Osteoblast (primary cell): ENCODE measurements at places on chromosomes 4 and X. TPM values are rescaled to one million over a fixed set of nuclear protein-coding genes. Genes with fewer than 3 reads are reported as not detected.
A peak's percentile ranks its signal among the peaks of the same experiment; 100 is the strongest.

- no peak for DNase-seq
These were observed 198.9 kb upstream of the ARSJ start for GRCh38 chr4:114178392-114178791.

GRCh38 chr4:74932832-74933561 lies at the start of gene PARM1:
Gene PARM1, plus strand, starts transcription at chr4:74933116. Its CDS starts 212 bp downstream, at chr4:74933328.
- DNase-seq: peak; percentile 93

DNA sequence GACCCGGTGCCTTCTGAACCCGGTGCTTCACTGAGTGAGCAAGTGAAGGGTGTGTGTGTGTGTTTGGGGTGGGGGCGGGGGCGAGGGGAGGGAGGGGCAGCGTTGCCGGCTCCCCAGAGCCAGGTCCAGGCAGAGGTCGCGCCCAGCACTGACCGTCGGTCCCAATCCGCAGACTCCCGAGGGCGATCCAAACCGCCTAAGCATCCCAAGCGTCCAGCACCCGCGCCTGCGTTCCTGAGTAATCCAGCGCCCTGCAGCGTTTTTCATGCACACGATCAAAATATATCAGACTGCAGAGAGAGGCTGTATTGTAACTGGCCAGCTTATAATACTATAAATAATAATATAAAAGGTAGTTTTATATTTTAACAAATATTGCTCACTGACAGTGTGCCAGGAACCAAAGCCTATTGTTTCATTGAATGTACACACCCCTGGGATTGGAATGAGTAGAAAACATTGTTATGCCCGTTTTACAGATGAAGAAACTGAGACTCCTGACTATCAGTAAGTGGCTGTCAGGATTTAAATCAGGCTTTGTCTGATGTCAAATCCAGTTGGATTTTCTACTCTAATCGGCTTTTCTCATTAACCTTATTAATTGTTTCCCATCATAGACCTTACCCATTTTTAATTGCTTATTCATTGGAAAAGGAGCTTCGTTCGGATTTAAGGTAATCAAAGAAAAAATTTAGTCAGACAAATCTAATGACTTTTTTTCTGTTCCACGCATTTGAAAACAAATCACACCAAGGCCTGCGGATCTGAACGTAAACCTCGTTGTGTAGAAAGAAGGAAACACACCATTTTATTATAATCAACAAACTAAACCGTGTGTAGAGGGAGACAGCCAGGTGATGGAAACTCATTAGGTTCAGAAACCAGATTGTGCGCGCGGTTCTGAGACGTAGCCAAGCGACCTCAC lies 4.0 kb upstream of the NKX3-2 start:
- peak; percentile 86 for DNase-seq

DNA sequence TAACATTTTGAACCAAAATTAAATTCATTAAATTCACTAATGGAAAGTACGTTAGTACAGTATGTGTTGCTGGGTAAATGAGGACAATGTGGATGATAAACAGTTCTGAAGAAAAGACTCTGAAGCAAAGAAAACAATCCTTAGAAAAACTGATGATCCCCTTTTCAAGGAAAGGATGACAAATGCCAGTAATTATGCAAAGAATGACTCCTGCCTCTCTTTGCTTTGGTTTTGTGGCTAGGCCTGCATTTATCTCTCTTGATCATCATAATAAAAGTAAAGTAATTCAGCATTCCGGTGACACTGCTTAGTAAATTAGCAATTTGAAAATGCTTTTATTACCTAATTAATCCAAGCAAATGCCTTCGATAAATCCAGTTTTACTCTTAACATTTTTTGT lies 652.2 kb upstream of the DIPK2B start:
- peak; percentile 54 for DNase-seq

DNA sequence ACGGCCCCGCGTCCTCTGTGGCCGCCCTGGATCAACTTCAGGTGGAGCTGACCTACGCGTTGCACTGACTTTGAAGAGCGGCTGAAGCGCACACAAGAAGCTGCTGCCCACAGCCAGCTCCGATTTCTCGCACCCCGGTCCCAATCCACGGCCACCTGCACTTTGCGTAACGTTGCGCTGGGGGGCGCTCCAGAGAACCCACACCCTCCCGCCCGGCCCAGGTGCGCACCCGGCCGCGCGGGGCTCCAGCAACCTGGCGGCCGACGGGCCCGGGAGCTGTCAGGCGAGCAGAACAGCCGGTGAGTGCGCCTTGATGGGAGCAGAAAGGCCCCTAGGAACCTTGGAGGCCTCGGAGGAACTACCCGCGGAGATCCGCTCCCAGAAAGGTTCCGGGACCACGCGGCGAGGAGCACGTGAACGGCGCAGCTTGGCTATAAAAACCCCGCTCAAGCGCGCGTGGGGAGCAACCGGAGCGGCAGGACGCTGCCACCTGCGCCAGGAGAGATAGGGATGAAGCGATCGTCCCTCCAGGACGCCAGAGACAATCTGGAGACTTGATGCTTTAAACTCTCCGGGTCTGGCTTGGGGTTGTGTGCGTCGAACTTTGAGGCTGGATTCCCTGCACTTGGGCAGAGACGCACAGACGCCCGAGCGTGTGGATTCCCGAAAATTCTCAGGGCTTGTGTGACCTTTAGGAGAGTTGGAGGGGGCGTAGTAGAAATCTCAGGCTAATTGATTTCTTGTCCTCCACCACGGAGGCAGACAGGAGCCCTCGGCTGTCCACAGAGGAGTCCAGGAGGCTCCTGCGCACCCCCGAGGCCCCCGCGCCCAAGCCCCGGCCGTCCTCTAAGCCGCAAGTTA lies 591 bp upstream of the NWD2 start:
- no peak for DNase-seq

DNA sequence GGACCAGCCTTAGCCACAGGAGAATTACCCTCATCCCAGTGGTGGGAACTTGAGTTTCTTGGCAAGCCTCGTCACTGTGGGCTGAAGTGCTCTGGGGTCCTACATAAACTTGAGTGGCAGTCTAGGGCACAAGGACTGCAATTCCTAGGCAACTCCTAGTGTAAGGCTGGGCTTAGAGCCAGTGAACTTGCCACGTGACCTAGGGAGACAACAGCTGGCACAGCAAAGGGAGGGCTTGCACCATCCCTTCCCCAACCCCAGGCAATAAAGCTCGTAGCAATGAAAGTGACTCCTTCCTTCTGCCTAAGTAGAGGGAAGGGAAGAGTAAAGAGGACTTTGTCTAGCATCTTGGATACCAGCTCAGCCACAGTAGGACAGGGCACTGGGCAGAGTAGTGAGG lies 81.8 kb downstream of the TEX11 start:
- no peak for DNase-seq

GRCh38 chr4:156686120-156686519 lies 285.5 kb downstream of the PDGFC start:
- DNase-seq: peak; percentile 59

- DNase-seq: no peak
These were observed 666.3 kb upstream of the GRIA3 start for GRCh38 chrX:122517786-122518185.

GRCh38 chr4:118761397-118762016 lies 74.4 kb downstream of the SEC24D start:
- DNase-seq: no peak

- no peak for DNase-seq
These were observed 7.5 kb downstream of the GPR143 start for GRCh38 chrX:9758021-9758638.

- DNase-seq: peak; percentile 30
These were observed 199.9 kb upstream of the MAB21L2 start for GRCh38 chr4:150382028-150382427.

DNA sequence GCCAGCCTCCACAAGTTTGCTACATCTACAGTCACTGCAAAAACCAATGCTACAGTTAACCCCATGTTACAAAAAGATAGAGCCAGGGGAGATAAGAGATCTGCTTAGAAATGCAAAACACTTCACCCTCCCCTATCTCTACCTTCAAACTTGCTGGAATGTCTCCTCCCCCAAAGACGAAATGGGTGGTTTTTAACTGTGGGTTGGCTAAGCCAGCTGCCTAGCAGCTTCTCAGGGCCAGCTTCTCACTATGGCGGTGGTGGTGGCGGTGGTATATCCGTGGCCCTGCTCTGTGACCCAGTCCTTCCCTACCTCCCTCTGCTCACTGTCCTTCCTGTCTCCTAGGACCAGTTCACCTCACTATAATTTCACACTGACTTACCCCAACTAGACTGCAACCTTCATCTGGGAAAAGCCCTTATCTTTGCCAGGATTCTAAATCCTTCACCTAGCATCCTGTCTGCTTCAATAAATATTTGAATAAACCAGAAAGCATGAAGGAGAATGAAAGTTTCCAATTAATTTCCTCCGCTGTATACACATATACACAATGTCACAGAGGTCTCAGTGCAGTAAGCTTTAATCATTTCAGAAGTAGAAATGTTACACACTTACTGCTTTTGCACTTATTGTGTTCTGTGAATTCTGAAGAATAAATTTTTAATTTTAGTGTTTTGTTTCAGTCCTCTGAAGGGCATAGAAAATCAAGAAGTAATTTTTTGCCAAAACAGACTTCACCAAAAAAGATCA lies 46.3 kb downstream of the SH3KBP1 start:
- no peak for DNase-seq

DNA sequence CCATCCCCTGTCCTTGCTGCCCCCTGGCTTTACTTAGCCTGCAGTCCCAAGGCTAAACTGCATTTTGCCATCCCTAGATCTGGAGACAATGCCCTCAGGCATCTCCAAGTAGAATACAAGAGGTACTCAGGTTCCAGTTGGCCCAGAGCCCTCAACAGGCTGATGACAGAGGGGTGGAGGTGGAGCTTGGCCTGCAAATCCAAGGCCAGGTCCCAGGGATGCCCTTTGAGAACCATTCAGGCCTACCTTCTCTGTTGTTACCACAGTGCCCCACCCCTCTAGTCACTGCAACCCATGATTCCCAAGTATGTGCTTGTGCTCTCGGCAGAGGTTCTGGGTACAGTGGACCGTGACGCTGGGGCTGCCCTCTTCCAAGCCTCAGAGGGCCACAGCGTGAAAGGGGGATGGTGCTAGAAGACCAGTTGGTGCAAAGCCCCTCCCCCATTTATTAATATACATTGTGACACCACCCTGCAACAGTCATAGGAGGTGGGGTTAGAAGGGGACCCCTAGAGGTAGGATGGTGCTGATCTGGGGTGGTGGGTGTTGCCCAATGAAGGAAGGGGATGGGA lies 6.4 kb upstream of the UBA1 start:
- DNase-seq: peak; percentile 49

- peak; percentile 90 for DNase-seq
These were observed 723 bp downstream of the WDFY3 start for GRCh38 chr4:84965553-84966381.

DNA sequence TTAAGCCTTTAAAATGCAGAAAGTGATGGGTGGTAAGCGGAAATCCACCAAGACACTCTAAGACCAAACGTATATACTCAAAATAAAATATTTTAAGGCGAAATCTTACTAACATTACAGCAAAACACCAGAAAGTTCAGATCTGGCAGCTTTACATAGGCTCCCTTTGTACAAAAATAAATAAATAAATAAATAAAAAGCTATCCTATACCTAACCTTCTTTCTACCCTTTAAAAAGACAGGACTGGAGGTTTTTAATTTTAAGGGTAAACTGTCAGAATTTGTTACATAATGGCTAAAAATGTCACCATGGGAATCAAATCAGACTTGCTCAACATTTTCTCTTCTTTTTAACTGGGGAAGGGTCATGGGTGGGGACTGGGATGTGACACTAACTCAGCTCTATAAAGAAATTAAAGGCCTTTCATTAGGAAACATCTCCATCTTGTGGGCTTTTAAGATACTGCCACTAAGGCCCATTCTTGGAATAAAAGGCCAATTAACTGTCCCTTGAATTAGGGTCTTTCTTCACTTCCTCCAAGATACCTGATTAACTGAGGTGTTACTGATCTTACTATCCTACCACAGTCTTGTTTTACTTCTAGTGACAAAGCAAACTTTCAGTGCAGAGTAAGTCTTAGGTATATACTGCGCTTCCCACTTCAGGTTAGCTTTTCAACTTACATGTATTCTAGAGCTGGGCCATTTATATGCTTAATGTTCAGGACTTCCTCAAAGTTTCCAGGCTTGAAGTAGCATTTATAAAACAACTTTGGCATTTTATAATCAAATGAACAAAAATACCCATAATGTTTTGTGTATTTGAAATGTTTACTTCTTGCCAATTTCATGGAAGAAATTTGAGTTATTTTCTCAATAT lies 13.3 kb downstream of the HNRNPD start:
- DNase-seq: peak; percentile 71

DNA sequence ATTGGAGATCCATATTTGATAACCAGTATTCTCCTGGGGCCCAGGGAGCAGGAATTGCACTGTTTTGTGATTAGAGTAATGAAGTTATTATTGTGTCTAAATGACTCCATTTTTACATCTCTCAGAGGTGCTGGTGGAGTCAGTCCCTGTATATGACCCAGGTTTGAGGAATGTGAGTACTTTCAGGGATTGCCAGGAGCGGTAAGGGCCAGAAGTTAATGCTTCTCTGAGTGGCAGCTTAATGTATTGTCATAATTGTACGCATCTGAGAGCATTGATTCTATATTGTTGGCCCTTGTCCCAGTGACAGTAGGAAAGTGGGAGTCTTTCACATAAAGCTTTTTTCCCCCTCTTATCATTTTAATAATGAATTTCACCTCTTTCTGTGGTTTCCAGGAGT lies 146.2 kb downstream of the GATB start:
- no peak for DNase-seq

DGKK gene
- total RNA-seq: not detected in 2 replicates

PPP1R2C gene
- not detected in 2 replicates for total RNA-seq

PCDH19 gene
- 0.36 and 0.59 TPM in 2 replicates for total RNA-seq

FAM3A gene
- total RNA-seq: 20.6 and 21.4 TPM in 2 replicates

TMEM31 gene
- not detected in 2 replicates for total RNA-seq

RTL3 gene
- total RNA-seq: under 0.01 TPM in 1 of 2 replicates, not detected in the other
